ENCODE measurements at places on chromosomes 11 and 22. TPM values are rescaled to one million over a fixed set of nuclear protein-coding genes. Genes with fewer than 3 reads are reported as not detected.

DNA sequence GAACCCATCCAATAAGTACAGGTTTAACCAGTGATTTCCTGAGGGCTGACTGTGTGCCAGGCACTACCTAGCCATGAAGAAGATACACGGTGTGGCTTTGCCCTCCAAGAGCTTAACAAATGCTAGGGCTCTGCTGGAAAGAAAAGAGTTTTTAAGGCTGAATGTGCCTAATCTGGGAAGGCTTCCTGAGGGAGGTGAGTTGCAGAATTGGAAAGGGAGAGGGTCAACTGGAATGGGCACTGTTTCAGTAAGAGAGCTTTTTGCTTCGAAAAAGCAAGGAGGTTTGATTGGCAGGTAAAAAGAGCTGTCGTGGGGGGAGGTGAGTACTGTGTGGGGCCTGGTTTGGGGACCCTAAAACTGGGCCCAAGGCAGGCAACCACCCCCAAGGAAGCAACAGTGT lies 2.7 kb downstream of the FAM83F start:
- no peak for DNase-seq

- DNase-seq = no peak
These were observed 117.2 kb upstream of the CLPB start for GRCh38 chr11:72551571-72551970.

DNA sequence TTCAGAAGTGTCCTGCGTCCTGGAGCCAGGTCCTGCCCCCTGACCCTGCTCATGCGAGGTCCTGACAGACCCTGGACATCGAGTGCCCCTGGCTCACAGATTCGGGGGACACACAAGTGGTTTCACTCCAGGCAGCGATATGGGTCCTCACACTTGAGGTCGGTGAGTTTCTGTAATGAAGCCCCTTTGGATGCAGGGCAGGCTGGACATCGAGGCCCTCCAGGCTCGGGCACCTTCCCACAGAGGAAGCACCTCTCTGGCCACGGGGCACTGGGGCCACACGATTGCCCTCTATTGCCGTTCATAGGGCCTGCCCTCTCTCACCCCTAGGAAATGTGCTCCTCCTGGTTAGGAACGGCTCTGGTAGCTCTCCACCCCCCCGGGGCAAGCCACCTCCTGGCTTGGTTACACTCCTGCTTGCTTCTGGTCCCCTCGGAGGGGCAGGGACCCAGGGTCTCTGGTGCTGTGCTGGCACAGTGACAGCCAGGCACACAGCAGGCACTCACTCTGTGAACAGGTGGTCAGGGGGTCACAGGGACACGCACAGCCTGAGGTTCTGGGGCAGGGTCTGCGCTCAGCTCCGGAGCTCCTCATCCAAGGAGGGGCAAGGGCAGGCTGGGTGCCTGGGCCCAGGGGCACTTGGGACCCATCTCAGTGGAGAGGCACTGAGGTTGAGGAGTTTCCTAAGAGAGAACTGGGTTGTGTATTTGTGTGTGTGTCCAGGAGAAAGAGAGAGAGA lies 907.7 kb downstream of the BRD1 start:
- no peak for DNase-seq

DNA sequence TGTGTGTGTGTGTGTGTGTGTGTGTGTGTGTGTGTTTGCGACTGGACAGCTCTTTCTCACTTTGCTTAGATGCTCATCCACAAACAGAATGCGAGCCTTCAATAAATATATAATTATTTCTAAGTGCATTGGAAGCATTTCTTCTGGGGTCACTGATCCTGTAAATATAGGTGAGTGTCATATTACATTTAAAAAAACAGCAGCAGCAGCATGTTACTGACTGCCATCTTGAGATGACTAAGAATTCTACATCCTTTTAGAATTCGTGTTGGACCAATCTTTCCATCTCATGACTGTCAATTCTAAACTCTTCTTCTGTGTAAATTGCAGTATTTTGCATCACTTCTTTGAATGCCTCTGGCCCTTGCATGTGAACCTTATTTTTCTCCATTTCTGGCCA lies 238.0 kb upstream of the DDI1 start:
- no peak for DNase-seq

DNA sequence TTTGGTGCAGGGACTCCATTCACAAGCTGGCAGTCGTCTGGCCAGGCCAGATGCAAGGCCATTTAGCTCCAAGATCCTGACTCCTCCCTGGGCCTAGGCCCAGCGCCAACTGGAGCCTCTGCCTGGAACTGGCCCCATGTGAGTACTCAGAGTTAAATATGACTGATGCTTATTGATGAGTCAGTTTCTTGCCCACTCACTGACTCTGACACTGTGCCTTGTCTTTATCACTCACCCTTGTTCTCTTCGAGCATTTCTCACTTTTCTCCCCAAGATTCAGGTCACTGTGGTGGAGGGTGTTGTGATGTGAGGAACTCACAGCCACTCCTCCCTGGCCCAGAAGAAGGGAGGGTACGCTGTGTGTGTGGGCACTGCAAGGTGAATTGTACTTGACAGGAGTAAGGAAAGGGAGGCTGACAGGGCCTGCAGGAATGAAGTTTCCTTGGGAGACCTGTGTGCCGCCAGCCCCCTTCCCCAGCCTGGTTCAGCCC lies 23.2 kb upstream of the ST3GAL4 start:
- DNase-seq = peak; percentile 43

DNA sequence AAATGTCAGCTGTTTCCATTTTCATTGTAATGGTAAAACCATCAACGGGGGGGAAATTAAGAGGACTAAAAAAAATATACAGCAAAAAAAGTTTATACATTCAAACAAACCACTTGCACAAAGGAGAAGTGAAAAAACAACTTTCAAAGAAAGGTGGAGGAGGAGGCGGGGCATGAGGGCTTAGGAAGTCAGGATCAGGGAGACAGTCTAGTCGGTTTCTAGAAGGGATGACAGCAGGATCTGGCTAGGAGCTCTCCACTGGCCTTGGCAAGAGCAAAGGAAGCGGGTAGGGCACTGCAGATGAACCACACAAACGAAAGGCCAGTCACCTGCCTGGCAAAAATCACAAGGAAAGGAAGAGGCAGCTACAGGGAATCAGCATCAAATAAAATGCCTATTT lies 31.0 kb downstream of the NAP1L4 start:
- DNase-seq = no peak

DNA sequence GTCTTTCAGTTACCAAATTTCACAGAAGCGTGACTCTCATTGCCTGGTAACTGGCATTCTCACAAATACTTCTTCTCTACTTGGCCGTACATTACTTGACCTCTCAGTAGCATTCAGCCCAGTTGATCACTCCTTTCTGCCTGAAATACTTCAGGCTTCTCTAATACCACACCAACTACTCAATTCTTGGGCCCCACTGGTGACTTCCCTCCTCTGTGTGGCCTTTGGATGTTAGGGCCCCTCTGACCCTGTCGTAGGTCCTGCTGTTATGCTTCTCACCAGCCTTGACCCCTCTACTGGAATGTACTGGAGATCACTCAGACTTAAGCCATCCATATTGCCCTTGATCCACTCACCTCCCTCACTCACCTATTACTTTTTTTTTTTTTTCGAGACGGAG lies 2.2 kb upstream of the EFCAB6 start:
- no peak for DNase-seq

GRCh38 chr11:35344681-35345574 lies 74.4 kb downstream of the SLC1A2 start:
- DNase-seq = no peak

GRCh38 chr11:12032968-12033367 lies 24.5 kb upstream of the DKK3 start:
- no peak for DNase-seq

DNA sequence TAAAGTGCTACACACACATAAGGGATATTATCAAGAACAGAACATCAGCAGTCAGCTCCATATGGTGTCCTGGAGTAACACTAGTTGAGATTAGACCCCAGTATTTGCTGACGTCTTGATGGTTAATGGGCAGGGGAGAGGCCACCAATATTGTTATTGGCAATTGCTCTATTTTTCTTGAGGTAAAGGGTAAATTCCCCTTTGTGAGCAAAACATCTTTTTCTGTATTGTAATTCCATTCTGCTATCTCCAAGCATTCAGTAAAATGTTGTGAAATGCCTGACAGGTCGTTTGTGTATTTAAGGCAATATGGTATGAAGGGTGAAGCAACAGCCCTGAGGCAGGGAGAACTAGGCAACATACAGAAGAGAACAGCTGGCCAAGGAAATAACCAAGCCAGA lies 21.9 kb downstream of the PC start:
- no peak for DNase-seq

DNA sequence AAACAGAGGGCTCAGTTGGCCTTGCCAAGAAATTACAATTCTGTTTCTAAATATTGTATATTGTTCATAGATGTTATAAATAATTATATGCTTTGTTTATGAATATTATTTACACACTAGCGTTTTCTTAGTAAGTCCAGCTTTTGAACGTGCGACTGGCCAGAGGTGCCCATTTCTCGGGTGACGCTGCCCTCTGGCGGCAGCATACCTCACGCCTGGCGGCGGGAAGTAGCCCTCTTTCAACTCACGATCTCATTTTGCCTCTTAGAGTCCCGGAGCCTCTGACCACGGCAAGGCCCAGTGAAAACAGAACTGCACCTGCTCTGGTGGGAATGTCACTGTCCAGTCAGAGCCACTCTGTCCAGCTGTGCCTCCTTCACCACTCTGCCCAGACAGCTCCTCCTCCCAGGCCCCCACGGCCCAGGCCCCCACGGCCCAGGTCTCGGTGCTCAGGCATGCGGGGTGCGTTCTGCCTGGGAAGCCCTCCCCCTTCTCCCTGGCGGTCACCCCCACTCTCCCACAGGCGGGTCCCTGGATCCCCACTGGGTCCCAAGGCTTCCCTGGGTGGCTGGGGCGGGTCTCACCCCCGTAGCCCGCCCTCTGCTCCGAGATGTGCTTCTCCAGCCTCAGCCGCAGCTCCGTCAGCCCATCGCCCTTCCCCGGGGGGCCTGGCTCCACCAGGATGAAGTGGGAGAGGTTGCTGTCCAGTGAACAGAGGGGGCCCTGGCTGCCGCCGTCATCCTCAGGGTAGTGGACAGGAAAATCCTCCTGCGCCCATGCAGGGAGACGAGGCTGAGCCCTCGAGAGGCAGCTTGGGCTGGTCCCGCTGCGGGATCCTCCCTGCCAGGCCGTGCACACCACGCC lies 19.3 kb downstream of the TSSC4 start:
- peak; percentile 62 for DNase-seq

DNA sequence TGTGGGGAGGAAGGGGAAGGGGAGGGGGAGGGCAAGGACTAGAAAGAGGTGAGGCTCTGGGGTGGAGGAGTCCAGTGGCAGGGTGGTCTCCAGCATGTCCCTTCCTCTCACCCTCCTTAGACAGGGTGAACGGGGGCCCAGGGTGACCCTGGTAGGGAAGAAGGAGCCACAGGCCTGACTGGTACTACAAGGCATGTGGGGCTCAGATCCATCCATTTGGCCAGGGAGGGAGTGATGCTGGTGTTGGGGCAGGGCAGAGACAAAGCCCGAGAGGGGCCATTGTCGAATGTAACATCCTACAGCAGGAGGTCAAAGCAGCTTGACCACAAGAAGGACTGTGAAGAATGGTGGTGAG lies 69.0 kb upstream of the SHISAL1 start:
- DNase-seq = no peak

DNA sequence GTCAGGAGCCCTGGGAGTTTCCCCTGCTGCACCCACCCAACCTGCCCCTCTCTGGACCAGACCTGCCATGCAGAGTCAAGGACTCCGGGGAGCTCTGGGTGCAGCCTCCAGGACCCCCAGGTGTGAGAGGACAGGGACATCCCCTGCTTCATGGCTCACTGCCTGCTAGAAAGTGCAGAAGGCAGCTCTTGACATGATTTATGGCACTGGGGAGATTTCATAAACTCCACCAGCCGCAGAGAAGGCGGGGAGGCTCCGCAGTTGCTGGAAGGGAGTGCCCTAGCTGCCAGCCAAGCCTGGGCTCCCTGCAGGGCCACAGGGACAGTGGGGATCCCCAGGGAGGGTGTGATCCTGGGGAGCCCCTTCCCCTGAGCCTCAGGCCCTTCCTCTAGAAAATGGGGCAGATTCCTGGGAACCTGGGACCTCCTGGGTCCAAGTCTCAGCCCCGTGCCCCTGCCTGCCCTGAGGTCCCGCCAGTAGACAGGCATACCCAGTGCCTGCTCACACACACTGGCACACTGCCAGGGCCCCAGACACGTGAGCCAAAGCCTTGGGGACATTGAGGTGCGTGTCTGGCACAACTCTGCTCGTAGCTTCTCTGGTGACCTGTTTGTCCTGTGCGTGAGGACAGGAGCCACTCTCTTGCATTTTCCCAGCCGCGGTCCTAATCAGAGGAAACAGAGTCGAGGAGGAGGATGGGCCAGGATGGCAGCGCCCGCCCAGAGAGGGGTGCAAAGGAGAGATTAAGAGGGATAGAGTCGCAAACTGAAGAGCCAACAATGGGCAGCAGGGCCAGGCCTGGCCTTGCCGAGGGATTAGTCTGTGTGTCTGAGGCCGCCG lies 13.8 kb downstream of the CABP7 start:
- DNase-seq = no peak

GRCh38 chr22:49719046-49719445 lies 108.6 kb downstream of the BRD1 start:
- DNase-seq = no peak

GRCh38 chr11:10026514-10026913 lies 267.5 kb downstream of the SBF2 start:
- DNase-seq = no peak

- DNase-seq = no peak
These were observed 63.4 kb downstream of the NAT10 start for GRCh38 chr11:34168642-34169420.

- DNase-seq = no peak
These were observed 23.6 kb upstream of the MYOD1 start for GRCh38 chr11:17695454-17696441.

DNA sequence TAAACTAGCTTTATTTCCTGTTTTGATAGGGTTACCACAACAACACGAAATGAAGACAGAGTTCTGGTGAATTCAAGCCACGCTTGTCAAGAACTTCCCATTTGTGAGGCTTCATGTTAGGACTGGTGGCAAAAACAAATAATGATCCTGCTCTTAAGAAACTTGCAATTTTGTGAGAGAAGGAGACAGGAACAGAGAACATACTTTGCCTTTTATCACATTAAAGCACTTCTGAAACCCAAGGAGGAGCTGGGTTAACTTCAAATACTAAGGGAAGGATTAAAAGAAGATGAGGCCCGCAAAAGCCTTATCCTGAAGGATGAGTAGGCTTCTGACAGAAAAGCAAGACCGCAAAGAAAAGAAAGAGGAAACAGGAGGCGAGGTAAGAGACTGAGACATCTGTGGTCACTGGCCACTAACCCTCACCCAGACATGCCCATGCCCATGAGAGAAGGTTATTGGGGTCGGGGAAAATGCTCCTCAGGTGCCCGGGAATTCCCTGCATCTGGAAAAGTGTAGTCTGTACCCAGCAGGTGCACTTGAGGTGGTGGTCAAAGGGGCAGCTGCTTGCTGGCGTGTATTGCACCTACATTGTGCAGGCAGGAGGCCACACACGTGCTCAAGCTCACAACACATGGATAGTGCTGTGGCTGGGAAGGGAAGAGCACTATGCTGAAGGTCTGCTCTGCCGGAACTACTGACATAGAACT lies 50.5 kb downstream of the MAPK1 start:
- DNase-seq = peak; percentile 95

PSMA1 gene
- 156 TPM for total RNA-seq

CARD18 gene
- not detected for total RNA-seq

GRM5 gene
- total RNA-seq = under 0.01 TPM

HBD gene
- not detected for total RNA-seq

MGAT3 gene
- not detected for total RNA-seq

PISD gene
- 19.8 TPM for total RNA-seq
